Fibroblast of skin of right biceps (primary cell): ENCODE measurements at places on chromosomes 16 and 17.

DNA sequence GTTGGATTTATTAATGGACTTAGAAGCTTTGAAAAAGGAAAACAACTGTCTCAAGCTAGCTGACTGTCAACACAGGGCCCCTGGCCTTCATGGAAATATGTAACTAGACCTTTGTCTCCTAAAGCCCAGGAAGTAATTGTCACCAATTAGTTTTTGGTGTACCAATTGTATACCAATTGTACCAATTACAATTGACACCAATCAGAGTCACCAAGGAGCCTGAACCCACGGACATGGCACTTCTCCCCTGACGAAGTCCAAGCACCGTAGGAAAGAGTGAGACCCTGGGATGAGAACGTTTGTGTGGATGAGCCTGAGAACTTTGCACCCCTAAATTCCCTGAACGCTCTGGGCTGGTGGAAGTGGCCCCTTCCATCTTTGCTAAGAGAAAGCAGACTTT lies 129.0 kb downstream of the ENGASE start:
- no peak for DNase-seq

GRCh38 chr16:84284154-84284722 lies 10.4 kb upstream of the WFDC1 start:
- DNase-seq = no peak

- DNase-seq = no peak
Measured at GRCh38 chr16:621526-622105, 9.2 kb upstream of the WFIKKN1 start.

GRCh38 chr16:13996778-13997288 lies 74.3 kb upstream of the MRTFB start:
- no peak for DNase-seq

DNA sequence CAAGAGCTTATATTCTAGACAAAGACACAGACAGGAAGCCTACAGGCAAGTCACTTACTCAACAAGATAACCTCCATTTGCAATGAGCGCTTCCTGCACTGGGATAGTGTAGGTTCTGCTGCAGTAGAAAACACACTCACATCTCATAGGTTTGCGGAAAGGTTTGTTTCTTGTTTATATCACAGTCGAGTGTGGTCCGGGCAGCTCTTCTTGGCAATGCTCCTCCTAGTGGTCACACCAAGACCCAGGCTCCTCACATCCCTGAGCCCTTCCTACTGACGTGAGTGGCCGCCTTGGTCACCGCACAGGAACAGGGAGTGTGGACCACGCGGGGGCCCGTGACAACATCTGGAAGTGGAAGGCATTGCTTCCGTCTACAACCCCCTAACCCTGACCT lies 48.0 kb upstream of the RBFOX3 start:
- DNase-seq = peak; percentile 5

GRCh38 chr17:13410874-13411273 lies 190.9 kb downstream of the HS3ST3A1 start:
- no peak for DNase-seq

DNA sequence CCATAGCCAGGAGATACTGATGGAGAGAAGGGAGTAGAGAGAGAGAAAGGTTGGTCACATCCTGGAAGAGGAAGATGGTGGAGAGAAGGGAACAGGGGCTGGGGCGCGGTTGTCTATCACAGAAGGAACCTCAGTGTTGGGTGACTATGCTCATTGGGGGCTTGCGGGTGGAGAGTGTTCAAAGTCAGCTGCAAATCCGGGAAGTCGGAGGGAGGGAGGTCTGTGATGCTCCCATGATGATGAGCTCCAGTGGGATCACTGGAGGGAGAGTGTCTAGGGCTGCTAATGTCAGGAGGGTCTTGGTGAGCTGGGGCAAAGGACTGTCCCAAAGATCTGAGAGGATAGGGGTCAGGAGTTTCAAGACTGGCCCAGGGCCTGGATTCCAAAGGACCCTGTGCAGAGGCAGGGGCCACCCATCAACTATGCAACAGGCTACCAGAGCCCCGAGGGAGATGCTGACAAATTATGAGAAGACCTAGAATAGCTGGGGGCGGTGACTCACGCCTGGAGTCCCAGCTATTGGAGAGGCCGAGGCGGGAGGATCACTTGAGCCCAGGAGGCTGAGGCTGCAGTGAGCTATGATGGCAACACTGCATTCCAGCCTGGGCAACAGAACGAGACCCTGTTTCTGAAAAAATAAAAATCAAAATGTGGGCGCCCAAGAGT lies 2.6 kb downstream of the SPDYE4 start:
- no peak for DNase-seq

DNA sequence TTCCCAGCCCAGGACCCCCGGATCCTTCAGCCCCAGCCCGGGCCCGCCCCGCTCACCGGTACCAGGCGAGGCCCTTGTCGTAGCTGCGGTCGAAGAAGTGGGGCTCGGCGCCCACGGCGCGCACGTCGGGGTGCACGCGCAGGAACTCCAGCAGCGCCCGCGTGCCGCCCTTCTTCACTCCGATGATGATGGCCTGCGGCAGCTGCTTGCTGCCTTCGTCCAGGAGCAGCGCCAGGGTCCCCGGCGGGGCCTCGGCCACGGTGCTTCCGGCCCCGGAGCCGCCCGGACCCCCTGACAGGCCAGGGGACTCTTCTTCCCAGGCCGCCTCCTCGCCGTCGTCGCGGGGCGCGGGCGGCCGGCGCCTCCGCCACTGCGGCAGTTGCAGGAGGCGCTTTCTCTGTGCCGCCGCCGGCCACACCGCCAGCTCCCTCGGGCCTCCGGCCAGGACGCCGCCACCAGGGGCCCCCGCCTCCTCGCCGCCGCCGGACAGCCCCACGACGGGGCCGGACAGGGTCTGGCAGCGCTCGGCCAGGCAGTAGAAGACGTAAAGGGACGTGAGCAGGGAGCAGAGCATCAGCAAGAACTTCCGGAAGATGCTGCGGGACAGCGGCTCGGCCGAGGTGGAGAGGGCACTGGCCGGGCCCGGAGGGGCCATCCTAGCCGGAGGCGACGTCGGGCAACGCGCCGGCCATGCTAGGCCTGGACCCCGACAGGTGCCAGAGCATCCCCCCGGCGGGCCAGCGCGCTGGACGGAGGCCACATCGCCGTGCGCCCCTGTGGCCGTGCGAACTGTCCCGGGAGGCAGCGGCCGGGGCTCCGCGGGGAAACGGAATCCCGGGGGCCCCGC lies 1.0 kb downstream of the HS3ST3A1 start:
- peak; percentile 24 for DNase-seq

DNA sequence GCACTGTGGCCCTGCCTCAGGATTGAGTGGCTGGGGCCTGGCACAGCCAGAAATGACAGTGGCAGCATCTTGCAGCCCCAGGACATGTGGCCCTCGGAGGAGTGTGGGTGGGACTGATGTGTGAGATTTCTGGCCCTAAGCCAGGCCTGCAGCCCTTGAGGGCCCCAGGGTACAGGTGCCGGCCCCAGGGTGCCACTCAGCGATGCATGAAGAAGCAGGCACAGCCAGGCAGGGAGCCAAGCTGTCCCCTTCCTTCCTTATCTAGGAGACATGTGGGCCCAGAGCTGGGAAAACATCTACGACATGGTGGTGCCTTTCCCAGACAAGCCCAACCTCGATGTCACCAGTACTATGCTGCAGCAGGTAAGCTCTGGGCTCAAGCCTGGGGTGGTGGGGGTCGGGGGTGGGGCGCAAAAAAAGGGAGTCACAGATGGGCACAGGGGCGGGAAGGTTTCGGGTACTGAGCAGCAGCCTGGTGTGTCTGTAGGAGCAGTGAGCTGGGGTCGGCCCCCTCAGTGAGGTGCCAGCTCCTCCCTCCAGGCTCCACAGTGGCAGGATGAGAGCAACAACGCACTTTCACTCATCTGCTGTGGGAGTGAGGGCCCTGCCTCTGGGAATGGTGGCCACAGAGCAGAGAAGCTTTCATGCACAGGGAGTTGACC lies 4.1 kb downstream of the ACE start:
- no peak for DNase-seq

GRCh38 chr17:82821554-82821953 lies 18.3 kb downstream of the ZNF750 start:
- DNase-seq = no peak

GRCh38 chr17:73497721-73498120 lies 146.5 kb downstream of the SDK2 start:
- no peak for DNase-seq

DNA sequence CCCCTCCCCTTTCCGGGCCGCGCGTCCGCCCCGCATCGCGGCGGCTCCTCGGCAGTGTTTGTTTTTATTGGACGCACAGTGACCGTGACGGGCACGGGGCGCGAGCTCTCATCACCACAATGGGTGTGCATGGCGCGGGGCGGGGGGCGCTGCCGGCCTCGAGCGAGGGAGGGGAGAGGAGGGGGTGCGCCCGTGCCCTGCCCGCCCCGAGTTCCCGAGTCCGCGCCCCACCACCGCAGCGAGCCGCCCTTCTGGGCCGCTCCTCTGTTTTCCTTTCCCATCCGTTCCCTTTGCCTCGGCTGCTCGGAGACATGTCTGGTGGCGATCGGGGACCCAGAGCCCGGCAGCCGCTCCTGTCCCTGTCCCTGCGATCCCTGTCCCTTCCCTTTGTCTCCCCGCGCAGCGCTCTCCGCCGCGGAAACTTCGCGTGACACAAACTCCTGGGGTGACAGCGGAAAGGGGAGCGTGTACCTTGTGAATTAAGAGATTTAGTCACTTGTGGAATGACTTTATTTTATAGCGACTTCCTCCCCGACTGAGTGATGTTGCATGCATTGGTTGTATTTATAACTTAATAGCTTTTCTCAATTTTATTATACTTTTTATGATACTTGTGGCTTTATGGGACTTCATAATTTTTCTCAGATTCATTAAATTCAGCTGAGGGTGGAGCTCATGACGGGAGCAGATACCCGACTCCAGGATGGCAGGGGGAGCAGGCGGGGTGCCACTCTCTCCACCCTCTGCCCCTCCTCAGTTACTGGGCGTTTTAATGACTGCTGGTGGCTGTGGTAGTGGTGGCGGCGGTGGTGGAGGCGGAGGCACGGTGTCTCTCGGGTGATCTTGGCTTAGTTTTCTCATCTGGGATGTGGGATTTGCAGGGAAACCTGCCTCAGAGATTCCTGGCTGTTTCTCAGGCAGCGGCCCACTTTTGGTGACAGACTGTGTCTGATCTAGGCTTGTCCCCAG lies 40.8 kb downstream of the MRM1 start:
- DNase-seq = no peak

GRCh38 chr17:52751051-52751450 lies 592.5 kb upstream of the CA10 start:
- no peak for DNase-seq

DNA sequence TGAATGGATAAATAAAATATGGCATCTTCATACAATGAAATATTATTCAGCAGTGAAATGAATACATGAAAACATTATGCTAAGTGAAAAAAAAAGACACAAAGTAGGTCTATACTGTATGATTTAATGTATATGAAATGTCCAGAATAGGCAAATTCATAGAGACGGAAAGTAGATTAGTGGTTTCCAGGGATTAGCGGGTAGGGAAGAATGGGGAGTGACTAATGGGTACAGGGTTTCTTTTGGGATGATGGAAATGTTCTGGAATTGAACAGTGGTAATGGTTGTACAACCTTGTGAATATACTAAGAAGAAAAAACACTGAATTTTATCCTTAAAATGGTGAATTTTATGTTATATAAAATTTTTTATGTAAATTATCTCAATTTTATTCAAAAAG lies 8.5 kb upstream of the MYCBPAP start:
- DNase-seq = peak; percentile 82

GRCh38 chr16:53282975-53283946 lies 151.0 kb upstream of the RBL2 start:
- DNase-seq = peak; percentile 36

DNA sequence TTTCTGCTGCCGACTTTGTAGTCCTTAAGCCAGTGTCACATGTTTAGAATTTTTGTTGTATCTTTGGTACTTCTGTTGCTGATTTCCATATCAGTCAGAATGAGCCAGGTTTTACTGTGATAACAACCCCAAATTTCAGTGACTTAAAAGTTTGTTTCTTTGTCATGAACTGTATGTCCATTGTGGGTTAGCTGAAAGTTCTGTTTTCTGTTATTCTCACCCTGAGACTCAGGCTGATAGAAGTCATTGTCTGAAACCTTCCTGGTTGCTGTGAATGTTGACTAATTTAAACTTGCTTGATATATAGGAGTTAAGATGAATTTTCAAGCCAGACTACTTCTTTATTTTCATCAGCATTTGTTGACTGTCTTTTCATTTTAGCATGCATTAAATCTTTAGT lies 68.8 kb downstream of the MRTFB start:
- DNase-seq = no peak

DNA sequence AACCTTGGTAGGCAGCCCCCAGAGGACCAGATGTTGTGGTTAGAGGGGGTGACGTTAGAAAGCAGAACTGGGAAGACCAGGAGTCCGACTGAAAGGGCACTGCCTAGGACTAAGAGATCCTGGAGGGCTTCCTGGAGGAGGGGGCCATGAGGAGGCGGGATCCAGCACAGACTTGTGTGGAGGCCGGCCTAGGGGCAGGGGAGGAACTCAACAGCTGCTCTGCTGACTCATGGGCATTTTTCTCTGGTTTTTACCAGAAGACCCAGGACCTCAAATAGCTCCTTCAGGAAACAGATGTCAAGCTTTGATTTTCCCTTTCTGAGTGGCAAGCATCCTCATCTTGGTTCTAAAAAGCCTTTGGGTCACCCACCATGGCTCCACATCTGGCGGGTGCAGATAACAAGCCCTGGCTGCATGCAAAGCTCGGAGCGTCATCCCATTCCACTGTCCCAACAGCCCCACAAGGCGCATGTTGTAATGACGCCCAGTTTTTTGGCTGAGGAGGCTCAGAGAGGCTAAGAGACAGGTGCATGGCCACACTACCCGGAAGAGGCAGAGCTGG lies 29.0 kb downstream of the IL21R start:
- peak; percentile 37 for DNase-seq

DNA sequence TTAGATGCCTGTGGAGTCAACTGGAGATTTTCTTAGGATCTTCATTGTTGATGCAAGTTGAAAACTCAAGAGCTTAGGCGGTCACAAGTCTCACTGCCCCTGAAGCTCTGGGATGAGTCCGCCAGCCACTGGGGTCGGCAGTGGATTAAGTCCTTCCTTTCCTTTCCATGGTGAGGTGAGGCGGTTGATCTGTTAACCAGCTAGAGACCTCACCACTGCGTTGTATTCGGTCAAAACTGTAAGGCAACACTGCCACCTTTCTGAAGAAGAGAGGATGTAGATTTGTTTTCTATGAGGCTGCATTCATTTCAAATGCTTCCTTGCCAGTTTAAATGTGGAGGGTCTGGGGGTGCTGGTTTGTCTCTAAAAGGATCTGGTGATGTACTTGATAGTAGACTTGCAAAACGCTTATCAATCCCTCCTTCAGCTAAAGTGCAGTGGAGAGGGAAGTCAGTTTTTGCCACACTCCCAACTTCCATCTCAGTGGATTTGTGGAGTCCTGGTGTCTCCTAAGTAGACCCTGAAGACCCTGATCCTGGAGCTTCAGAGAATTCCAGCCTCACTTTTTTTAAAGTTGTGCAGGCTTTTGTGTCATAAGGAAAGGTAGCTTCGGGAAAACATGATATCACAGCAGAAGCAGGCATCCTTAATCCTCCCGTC lies 1.7 kb downstream of the MYOCD start:
- peak; percentile 82 for DNase-seq

DNA sequence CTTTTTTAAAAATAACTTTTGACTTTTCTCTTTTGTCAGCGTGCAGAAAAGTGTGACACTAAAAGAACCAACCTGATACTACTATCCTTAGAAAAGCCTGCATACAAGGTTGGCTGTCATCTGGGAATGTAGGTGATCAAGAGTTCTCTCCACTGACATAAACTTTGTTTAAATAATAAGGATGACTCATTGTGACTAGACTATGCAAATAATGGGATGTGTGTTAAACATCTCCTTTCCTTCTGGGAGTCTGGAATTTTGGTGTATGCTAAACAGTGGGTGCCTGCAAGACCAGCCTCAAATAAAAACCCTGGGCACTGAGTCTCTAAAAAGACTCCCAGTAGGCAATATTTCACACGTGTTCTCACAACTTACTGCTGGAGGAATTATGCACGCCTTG lies 373.4 kb downstream of the CNTNAP4 start:
- no peak for DNase-seq
